ENCODE measurements at places on chromosomes 11 and 22.

- DNase-seq, result no peak
Observed at GRCh38 chr11:122863704-122864326, 18.7 kb upstream of the JHY start.

- no peak for DNase-seq
Observed at GRCh38 chr11:122758339-122758738, 80.0 kb upstream of the CRTAM start.

GRCh38 chr11:67482275-67482826 lies 475 bp upstream of the AIP start:
- no peak for DNase-seq

DNA sequence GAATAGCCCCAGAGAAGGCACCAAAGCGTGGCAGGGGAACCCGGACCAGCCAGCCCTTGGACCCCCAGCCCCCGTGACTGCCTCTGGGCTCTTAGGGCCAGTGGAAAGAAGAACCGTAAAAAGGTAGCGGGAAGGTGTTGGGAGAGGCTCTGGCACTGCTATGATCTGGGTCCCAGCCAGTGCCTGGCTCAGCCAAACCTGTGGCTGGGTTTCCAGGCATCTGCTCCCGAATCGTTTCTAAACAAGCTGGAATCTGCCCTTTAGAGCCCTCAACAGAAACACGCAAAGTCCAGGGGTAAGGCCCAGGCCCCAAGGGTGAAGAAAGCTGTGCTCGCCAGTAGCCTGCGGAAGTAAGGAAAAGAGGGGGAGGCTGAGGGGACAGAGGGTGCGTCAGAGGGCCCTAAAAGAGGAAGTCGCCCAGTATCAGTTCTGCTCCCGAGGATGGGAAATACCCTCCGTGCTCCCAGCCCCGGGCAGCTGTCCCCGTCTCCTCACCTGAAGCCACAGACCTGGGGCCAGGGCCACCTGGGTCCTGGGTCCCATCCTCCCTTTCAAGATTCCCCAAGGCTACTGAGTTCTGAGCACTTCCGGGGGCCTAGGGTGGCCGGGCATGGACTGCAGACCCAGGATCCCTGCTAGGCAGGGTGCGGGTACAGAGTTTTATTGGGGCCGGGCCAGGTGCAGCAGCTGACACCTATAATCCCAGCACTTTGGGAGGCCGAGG lies 24.7 kb downstream of the IL10RA start:
- DNase-seq, result no peak

- DNase-seq, result no peak
Observed at GRCh38 chr22:36465232-36466021, 16.0 kb downstream of the TXN2 start.

GRCh38 chr11:117019871-117020270 lies 78.4 kb downstream of the SIK3 start:
- no peak for DNase-seq

- DNase-seq, result no peak
Observed at GRCh38 chr11:120597250-120598215, 86.0 kb downstream of the GRIK4 start.

DNA sequence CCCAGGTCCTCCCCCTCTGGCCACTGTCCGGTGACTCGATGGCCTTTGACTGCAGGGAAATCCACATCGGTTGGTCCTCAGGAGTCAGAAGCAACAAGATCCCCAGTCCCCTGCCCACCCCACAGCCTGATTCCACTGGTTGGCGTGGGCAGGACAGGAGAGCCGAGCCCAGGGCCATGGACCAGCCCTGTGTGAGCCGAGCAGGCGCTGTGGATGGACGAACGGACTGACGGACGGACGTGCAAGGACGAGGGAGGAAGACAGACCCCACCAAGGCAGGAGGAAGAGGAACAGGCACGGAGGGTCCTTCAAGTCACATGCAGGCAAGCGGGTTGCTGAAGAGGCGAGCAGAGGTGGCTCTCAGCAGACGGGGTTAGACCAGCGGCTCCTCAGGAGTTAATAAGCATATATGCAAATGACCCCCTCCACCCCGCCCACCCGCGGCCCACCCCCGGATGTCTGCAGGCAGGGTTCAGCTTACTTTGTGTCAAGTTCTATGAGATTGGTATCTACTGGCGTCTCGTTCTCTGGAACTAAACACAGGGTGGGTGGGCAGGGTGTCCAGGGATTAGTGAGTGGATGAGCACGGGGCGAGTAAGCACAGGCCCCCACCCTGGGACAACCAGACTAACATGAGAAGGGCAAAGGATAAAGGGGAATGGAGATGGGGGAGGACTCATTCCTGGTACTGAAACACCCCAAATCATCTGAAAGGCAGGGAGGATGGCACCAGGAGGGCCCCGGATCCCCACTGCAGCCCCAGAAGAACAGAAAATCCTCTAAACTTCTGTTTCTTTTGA lies 26.8 kb downstream of the TPBGL start:
- DNase-seq, result no peak

All from stimulated activated CD8-positive, alpha-beta memory T cell treated with anti-CD3 and anti-CD28 coated beads, Interleukin-15, amount 100 ng/mL, for 24 hours (primary cell).